ENCODE measurements at places on chromosomes 11 and 22.

DNA sequence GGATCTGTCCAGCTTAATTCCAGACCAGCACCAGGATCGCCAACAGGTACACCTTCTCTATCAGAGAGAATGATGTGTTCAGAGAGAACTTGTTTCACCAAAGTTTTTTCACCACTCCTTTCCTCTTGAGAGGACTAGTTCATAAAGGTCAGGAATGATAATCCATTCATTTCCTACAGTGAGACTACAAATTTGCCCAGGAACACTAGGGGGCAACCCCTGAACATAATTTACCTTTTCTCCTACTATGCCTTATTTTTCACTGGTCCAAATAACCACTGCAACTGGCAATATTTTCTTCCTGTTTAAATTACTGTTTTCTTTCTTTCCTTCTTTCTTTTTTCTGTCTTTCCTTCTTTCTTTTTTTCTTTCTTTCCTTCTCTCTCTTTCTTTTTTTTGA, 22.5 kb downstream of the CAVIN3 start:
- DNase-seq, result no peak

GRCh38 chr11:70158201-70158600, 44.9 kb upstream of the FADD start:
- no peak for DNase-seq

DNA sequence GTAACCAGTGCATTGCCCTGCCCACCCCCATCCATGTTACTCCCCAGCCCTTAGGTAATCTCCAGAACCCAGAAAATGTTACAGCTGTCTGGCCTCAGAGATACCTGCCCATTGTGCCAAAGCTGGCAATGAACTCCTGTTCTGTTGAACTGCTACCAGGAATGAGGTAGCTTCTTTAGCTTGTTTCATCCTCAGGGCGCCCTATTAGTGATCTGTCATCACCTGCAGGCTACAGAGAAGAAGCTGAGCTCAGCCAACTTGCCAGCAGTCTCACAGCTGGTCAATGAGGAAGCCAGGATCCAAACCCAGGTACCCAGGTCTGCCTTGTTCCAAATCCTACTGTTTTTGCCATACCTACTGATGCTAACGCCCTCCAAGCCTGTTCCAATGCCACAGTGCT, 88.7 kb downstream of the GALNT18 start:
- no peak for DNase-seq

GRCh38 chr11:75591966-75592365, 29.9 kb downstream of the SERPINH1 start:
- DNase-seq, result no peak

DNA sequence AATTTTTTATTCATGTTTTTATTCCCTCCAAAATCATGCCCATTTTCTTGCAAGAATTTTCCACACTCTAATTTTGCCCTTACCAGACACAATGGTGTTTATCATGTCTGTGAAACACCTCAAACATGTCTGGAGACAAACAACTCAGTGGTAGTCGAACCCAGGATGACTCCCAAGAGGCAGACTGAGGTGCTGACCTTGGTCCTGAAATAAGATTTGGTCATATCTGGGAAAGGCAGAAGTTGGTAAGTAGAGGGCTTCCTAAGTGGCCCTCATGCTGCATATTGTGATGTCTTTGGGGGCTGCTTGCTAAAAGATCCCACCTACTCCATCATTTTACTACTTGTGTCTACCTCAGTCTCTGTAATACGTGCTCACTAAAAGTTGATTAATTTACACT, 369.4 kb upstream of the ISX start:
- DNase-seq, result no peak

DNA sequence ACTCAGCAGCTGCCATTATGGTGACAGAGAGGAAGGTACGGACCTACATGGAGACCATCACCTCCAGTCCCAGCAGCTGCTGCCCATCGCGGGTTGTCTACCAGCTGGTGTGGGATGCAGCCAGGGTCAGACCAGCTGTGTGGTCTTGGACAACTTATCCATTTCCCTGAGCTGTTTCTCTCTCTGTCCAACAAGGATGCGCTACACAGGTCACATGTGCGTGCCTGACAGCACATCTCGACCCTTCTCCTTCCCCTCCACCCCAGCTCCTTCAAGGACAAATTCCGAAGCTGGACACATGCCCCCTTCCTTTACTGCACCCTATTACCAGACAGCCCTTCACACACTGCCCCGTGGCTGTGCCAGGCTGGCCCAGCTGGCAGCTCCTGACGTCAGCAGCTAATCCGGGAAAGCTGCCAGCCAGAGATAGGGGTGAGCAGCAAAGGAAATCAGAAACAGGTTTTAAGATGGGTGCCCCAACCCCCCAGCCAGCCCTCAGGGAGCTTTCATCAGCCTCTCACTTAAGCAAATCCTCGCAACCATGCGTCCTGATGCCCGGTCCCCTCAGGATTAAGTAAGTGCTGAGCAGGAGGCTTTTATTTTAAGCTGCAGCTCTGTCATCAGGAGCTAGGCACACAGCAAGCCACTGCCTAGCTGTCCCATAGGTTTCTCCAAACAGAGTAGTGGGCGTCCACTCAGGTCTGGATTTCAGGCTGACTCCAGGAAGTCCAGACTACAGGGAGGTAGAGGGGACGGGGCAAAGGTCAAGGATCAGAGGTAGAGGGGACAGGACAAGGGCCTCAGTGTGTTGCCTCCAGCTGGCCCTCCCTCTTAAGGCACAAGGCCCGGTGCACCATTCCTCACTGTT, 20.3 kb downstream of the TEF start:
- DNase-seq, result peak; percentile 92

DNA sequence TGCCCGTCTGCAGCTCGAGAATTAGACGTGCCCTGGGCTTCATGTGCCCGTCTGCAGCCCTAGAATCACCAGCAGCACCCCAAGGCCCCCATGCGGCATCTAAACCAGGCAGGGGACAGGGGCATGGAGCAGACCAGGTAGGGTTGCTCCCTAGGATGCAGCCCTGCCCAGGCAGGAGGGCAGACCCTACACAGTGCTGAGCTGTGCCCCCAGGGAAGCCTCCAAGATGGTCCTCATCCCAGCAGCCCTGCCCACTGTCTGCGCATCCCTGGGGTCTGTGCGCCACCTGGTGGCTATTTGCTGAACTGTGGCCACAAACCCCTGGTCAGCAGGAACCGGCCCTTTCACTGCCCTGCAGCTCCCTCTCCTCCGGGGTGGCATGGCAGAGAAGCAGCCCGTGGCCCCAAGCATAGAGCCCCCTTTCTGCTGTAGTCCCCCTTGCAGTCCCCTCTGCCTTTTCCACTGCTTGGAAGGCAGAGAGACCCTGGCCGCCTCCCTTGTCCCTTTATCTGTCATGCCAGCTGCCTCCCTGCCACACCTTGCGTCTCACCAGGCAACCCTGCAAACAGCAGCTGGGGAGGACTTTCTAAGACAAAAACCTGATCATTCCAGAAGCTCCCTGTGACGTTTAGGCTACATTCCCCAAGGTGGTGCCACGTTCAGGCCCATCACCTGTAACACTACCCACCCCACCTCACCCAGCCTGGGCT, 86.6 kb downstream of the KCNQ1 start:
- DNase-seq, result peak; percentile 44

DNA sequence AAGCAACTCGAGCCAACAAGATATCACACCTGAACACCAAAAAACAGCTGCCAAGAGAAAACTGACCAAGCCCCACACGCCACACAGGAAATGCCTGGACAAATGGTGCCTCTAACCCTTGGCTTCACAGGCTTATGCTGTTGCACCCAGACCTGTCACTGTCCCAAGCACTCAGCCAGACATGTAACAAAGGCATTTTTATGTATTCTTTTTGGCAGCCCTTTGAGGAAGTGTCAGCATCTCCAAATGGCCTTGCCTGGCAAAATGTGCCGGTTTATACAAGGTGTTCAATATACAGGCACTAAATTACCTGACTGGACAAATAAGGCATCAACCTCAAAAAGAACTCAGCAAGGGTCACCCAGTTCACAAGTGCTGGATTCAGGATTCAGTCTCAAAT, 6.1 kb downstream of the HDHD5 start:
- no peak for DNase-seq

GRCh38 chr11:123742031-123742723, 717 bp upstream of the ZNF202 start:
- no peak for DNase-seq

DNA sequence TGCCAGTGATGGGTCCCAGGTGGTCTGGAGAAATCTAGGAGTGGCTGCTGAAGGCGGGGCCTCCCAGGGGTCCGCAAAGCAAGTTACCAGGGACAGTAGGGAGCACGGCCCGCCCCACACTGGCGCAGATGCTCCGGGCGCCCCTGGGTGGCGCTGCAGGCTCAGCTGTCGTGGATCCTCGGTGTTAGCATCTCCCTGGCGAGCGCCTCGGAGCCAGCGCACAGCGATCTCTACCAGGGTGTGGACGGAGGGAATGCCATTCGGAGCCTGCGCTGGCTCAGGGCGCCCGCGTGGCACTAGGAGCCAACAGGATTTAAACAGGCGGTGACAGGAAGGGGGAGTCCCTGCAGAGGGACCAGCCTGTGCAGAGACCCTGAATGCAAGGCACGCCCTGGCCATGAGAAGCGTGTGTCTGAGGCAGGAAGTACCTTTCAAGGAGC, 20.2 kb downstream of the FADS3 start:
- peak; percentile 70 for DNase-seq

- DNase-seq, result no peak
These were observed 766 bp upstream of the ZNHIT2 start for GRCh38 chr11:65118097-65118837.

GRCh38 chr11:28491431-28491830, 383.2 kb downstream of the METTL15 start:
- DNase-seq, result no peak

DNA sequence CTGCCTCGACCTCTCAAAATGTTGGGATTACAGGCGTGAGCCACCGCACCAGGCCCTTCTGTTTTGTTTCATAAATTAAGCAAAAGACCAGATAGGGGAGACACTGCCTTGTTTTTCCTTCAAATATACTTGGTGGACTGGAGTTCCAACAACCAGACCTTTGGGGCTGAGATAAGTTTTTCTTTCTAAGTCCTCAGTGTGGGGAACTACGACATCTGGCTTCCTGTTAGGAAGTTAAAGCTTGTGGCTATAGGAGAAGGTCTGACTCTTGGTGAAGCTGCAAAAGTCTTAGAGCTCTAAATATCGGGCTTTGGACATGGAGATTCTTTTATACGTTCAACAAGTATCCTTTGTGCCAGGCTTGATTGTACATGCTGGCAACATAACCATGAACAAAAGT, 64.1 kb upstream of the EED start:
- no peak for DNase-seq

DNA sequence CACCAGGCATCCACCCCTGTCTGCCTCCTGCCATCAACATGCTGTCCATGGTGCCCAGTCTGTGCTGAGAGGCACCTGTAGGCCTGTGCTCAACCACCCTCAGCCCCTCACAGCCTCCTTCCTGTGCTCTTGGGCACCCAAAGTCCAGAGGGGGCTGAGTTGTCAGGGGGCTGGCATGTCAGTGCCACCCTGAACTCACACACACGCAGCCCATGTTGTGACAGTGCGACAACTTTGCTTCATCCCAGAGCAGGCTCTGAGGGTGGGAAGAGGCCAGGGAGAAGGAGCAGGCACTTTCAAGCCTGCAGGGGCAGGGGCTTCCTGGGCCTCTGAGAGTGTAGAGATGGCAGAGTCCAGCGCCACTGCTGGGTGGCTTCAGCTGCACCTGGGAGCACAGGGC, 491.0 kb downstream of the TMEM135 start:
- DNase-seq, result no peak

DNA sequence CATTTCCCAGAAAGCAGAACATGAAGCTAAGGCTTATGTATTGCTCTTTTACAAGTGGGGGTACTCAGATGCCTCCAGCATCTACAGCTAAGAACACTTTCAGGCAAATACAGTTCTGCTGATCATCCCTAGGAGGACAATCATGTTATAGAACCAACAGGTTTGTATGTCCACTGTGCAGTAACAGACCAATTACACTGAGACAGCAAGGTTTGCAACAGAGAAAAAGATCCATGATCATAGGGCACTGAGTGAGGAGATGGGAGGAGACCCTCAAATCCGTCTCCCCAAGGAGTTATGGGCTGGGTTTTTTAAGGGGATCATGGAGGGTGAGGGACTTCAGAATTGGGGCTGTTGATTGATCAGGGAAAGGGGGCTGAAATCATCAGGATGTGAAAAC, 39.1 kb upstream of the GRK3 start:
- DNase-seq, result no peak

GRCh38 chr11:78542007-78542406, 32.7 kb downstream of the NARS2 start:
- DNase-seq, result no peak

DNA sequence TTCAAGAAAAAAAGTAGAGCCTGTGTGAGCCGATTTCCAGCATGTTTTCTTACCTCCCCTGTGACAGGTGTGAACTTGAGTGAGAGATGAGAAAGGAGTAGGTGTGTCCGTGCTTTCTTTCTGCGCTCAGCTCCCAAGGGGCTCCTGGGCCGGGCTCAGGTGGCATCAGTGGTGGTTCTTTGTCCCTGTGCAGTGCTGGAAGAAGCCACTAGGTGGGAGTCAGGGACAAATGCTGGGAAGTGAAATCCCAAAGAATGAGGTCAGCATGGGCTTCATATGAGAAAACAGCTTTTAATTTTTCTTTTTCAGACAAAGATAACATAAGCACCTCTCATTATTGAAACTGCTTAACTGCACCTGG, 57.8 kb downstream of the PPFIBP2 start:
- peak; percentile 58 for DNase-seq

DNA sequence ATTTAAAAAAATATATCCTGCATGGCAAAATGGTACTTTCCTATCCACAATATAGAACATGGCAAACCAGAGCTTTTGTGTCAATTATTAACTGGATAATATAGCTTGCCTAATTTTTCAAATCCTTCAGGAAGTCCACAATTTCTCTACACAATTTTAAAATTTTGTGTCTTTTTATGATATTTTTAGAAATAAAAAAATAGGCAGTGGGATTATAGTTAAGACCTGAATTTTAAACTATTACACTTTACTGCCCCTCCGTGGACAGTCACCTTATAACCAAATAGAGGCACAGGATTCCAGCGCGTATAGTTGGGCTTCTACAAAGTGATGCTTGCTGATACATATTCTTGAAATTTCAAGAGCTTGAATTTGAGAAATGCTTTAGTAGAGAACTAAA, 2.1 kb upstream of the DMC1 start:
- DNase-seq, result no peak

- no peak for DNase-seq
These were observed 9.3 kb downstream of the CARD18 start for GRCh38 chr11:105130189-105130813.

DNA sequence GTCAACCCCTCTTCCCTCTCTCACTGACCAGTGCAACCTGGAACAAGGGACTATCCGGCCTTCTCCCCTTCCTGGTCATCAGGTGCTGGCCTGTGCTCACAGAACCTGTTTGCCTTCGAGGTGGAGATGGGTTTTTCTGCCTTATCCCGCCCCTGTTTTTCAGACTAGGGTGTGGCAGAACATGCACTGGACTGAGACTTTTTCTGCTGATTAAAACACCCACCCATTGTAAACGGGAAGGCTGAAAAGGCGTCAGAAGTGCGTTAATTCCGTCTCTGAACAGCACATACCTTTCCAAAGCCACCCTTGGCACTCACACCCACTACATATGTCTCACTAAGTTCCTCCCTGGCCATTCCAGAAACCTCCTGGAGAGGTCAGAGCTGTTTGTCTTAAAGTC, 4.4 kb upstream of the B3GNT6 start:
- no peak for DNase-seq

Measured in amygdala (tissue), 56 donors.